Vagina (tissue), 2 donors: ENCODE measurements at places on chromosomes 13 and 19. TPM values are rescaled to one million over a fixed set of nuclear protein-coding genes. Genes with fewer than 3 reads are reported as not detected.

GRCh38 chr19:38670921-38671398, 23.5 kb downstream of the ACTN4 start:
- H3K36me3 ChIP-seq, result no peaks in the 10 kb centered on the region
- no peak for DNase-seq
- H3K27me3 ChIP-seq, result no peaks in the 10 kb centered on the region
- H3K4me3 ChIP-seq, result no peak overlapping the region

GRCh38 chr13:37686501-37686900, 87.9 kb upstream of the POSTN start:
- no peak overlapping the region for H3K27ac ChIP-seq
- no peaks in the 10 kb centered on the region for H3K27me3 ChIP-seq
- H3K4me1 ChIP-seq, result no peaks in the 10 kb centered on the region
- no peak overlapping the region for H3K4me3 ChIP-seq
- DNase-seq, result no peak

DNA sequence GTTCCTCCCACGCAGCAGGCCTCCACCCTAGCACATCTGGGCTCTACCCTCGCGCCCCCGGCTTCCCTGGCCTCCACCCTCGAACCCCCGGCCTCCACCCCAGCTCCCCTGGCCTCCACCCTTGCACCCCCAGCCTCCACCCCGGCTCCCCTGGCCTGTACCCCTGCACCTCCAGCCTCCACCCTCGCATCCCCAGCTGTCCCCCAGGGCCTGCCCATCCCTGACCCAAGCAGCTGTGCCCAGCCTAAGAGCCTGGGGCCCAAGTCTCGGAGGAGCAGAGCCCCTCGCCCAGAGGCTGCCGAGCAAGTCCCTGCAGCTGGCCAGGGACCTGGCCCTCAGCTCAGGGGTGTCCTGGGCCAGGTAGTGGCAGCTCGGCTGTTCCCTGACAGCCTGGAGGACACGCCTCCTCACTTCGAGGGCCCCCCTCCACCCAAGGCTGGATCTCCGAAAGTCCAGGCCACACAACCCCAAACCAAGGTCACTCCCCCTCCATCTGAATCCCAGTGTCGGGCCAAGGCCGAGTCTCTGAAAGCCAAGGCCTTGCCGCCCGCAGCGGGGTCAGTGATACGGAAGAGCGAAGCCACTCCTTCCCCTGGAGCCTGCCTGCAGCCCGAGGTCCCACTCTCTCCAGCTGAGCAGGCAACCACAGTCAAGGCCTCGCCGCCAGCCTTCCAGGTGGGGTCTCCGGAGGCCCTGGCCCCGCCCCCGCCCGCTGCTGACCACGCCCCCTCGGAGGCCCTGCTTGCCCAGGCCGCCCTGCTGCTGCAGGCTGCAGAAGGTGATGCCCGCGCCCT, 7.9 kb upstream of the ARHGAP33 start:
- no peaks in the 10 kb centered on the region for H3K27me3 ChIP-seq
- no peak overlapping the region for H3K4me3 ChIP-seq
- DNase-seq, result no peak
- H3K36me3 ChIP-seq, result no peaks in the 10 kb centered on the region

DNA sequence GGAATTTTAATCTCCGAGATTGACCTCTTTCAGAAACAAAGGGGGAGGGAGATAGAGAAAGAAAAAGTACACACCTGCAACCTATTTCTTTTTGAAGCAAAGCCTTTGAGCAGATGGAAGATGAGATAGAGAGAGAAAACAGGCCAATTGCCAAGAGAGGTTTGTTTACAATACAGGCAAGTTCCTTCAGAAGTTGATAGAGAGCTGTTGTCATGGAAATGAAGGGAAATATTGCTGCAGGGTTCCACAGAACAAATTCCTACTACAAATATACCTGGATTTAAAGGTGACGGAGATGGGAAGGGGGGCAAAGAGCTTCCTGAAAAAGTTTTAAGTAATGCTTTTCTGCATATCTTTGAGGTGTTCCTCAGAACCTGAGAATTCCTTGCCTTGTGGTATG, 388.4 kb downstream of the NDFIP2 start:
- no peaks in the 10 kb centered on the region for H3K36me3 ChIP-seq
- H3K4me3 ChIP-seq, result no peak overlapping the region
- no peaks in the 10 kb centered on the region for H3K27me3 ChIP-seq
- no peak for DNase-seq

DNA sequence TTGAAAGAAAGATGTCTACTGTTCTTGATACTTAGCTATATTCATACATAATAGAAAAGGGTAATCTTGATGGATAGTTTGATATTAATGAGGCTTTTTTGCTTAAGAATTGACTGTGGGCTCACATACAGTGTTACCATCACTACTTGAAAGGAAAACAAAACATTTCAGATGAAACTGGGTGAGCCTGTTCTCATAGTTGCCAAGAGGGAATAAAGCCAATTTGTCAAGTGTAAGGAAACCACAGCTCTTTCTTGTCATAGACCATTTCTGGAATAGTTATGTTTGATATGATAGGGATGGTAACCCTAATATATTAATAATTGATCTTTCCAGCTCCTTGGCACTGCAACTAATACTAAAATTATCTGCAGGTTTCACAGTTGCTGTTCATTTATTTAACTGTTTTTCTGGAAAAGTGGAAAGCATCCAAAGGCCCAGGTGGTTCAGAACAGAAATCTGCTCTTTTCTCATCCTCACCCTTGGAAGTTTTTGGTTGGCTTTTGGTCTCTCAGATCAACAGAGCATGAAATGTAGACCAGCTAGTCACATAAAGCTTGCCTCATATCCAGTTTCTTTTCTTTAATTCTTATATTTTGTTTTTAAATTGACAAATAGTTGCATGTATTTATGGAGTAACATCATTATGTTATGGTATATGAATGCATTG, 43.2 kb downstream of the ARHGEF7 start:
- no peak overlapping the region for H3K4me3 ChIP-seq
- no peak overlapping the region for H3K27ac ChIP-seq
- H3K4me1 ChIP-seq, result peaks cover 57% of the 10 kb centered on the region
- no peaks in the 10 kb centered on the region for H3K27me3 ChIP-seq
- no peak for DNase-seq

DNA sequence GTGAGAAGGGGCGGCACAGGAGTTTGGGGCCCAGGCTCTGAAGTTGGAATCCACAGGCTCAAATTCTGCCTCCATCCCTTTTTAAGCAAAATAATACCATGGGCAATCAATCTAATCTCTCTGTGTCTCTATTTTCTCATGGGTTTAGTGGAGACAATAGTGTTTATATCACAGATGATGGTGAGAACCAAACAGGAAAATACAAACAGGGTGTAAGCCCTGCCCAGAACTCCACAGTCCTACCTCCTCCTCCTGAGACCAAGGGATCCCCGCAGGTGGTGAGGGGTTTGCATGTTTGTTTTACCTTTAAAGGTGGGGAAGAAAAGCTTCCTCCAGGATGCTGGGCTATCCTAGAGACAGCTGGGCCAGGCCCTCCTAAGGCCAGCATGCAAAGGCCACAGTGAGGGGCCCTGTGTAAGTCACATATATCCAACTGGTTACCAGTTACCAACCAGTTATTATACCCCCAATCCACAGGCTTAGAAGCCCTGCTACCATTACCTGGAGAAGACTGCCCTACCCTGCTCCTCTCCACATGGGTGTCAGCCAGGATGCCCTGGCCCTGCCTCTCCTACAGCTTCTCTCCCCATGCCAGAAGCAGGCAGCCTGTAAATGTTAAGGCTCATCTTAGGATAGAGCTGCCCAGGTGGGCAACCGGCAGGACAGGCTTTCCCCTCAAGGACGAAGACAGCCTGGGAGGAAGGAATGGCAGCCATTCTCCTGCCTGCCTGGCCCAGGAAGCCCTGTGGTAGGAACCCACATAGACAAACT, 658.4 kb downstream of the UQCRFS1 start:
- no peaks in the 10 kb centered on the region for H3K4me1 ChIP-seq
- H3K27ac ChIP-seq, result no peak overlapping the region
- DNase-seq, result peak; percentile 91
- no peak overlapping the region for H3K4me3 ChIP-seq

DNA sequence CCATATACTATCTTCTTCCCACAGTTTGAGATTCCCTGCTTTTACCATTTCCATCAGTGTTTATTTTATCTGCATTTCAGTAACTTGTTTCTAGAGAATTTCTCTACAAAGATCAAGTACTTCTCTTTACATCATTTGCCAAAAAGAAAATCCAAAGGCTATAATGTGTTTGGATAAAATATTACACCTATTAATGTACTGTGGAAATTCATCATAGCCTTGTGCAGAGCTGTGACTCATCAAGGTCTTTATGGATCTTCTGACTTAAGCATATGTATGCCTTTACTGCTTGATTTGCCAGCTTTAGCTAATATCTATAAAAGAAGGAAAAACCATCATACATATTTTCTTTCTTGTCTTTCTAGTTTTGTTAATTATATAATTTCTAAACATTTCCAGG, 9.6 kb upstream of the HTR2A start:
- no peak overlapping the region for H3K27ac ChIP-seq
- no peak overlapping the region for H3K4me3 ChIP-seq
- no peaks in the 10 kb centered on the region for H3K36me3 ChIP-seq
- no peaks in the 10 kb centered on the region for H3K27me3 ChIP-seq

DNA sequence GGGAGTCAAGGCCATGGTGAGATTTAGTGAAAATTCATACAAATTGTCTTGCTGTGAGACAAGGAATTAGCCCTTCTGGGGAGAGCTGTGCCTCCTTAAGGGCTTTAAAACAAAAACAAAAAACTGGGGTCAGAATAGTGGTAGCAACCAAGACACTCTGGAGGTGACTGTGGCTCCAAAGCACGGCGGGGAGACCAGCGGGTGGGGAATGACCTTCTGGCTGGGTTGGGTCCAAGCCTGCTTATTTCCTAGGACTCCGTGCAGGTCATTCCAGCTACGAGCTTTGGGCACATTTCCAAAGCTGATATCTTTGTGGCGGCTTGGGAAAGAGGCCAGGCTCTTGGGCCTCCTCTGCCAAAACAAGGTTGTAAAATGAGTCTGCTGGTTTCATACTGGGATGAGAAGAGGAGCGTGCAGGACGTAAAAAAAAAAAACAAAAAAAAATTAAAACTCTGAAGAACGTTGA, 348.3 kb downstream of the UQCRFS1 start:
- no peak overlapping the region for H3K27ac ChIP-seq
- no peaks in the 10 kb centered on the region for H3K36me3 ChIP-seq
- DNase-seq, result no peak
- no peaks in the 10 kb centered on the region for H3K27me3 ChIP-seq
- H3K4me3 ChIP-seq, result no peak overlapping the region

DNA sequence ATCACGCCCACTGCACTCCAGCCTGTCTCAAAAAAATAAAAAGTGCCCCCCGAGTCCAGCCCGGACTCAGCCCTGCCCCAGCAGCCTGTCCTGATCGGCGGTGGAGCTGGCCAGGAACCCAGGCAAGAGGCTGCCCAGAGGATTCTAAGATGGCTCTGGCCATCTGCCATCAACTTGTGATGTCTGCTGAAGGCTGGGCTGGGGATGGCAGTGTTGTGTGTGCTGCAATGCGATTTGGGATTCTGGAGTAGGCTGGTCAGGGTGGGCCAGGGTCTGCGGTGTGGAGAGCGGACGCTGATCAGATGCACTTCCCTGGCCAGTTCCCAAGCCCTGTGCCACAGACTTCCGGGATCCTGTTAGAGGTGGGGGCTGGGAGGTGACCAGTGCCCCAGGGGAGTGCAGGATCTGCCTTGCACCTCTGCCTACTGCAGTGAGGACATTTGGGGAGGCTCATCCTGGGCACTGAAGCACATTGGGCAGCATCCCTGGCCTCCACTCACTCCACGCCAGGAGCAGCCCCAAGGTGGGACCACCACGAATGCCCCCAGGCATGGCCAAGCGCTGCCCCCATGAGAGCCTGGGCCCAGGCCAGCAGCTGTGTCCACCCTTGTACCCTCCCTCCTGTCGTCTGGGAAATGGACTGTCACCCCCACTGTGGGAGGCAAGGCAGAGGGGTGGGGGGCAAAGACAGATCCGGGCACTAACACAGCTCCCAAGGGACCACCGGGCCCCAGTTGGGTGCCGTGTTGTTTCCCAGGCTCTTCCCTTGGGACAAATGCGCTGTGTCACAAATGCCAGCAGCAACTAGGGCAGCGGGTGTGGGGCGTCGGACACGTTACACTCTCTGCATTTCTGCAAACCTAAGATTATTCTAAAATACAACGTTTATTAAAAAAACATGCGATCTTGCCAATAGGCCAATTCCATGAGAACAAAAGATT, 3.4 kb upstream of the TBXA2R start:
- H3K4me1 ChIP-seq, result peaks cover 37% of the 10 kb centered on the region
- H3K27ac ChIP-seq, result no peak overlapping the region
- no peaks in the 10 kb centered on the region for H3K27me3 ChIP-seq
- H3K36me3 ChIP-seq, result peaks cover 36% of the 10 kb centered on the region
- H3K4me3 ChIP-seq, result no peak overlapping the region

DNA sequence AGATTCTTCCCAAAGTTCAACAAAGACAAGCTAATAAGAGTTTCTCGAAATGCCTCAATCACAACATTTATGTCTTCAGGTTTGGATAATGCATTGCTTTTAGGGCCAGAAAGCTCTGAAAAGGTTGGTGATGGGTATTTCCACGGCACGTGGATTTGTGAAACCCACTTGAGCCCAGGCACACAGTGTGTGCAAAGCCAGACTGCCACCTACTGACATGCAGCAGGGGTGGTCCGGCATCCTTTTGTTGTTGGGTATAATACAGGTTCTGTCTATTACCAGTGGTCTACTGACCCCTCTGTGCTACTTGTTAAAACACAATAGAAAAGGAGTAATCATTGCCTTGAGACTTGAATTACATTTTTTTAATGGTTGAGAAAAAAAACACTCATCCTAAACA, 225.6 kb downstream of the RAP2A start:
- H3K27ac ChIP-seq, result no peak overlapping the region
- H3K27me3 ChIP-seq, result no peaks in the 10 kb centered on the region
- H3K4me3 ChIP-seq, result no peak overlapping the region

- H3K4me1 ChIP-seq, result no peaks in the 10 kb centered on the region
- no peaks in the 10 kb centered on the region for H3K27me3 ChIP-seq
- no peaks in the 10 kb centered on the region for H3K36me3 ChIP-seq
Measured at GRCh38 chr13:77062097-77062496, 35.1 kb upstream of the FBXL3 start.

- no peaks in the 10 kb centered on the region for H3K4me1 ChIP-seq
- no peaks in the 10 kb centered on the region for H3K27me3 ChIP-seq
- H3K4me3 ChIP-seq, result no peak overlapping the region
Measured at GRCh38 chr19:45739498-45740439, 6.5 kb downstream of the MEIOSIN start.

The ZNF177 gene
- total RNA-seq, result 0.98 TPM

The RNF17 gene
- not detected for total RNA-seq

The PTH2 gene
- not detected for total RNA-seq

The CPT1C gene
- 12.3 TPM for total RNA-seq

The ZNF100 gene
- total RNA-seq, result 5.4 TPM

The CTXN1 gene
- 14.2 TPM for total RNA-seq
